Small intestine (tissue), 16 donors: ENCODE measurements at places on chromosomes 6 and 20. TPM values are rescaled to one million over a fixed set of nuclear protein-coding genes. Genes with fewer than 3 reads are reported as not detected.
A peak's percentile ranks its signal among the peaks of the same experiment; 100 is the strongest.

Gene ERVFRD-1
- polyA plus RNA-seq, result not detected

Gene OSBPL2
- polyA plus RNA-seq, result 30.4 TPM

Gene ABHD16B
- polyA plus RNA-seq, result 0.67 TPM

Gene DEFB132
- polyA plus RNA-seq, result 0.03 TPM

Gene RIPPLY2
- polyA plus RNA-seq, result not detected

- H3K4me3 ChIP-seq, result no peak overlapping the region
- H3K27ac ChIP-seq, result no peak overlapping the region
- no peaks in the 10 kb centered on the region for H3K27me3 ChIP-seq
- H3K4me1 ChIP-seq, result no peaks in the 10 kb centered on the region
- no peak for DNase-seq
- H3K36me3 ChIP-seq, result peaks cover 18% of the 10 kb centered on the region
Measured at GRCh38 chr6:107103082-107103481, 12.2 kb downstream of the BEND3 start.

- no peak overlapping the region for H3K4me3 ChIP-seq
- H3K36me3 ChIP-seq, result no peaks in the 10 kb centered on the region
- no peak for DNase-seq
- no peak overlapping the region for H3K27ac ChIP-seq
- no peaks in the 10 kb centered on the region for H3K4me1 ChIP-seq
Measured at GRCh38 chr6:89581689-89582088, 56.9 kb downstream of the LYRM2 start.

GRCh38 chr20:34030456-34030855, 36.7 kb downstream of the RALY start:
- H3K27ac ChIP-seq, result no peak overlapping the region
- H3K4me3 ChIP-seq, result no peak overlapping the region
- no peaks in the 10 kb centered on the region for H3K27me3 ChIP-seq
- H3K4me1 ChIP-seq, result peaks cover 5% of the 10 kb centered on the region
- no peak for DNase-seq

DNA sequence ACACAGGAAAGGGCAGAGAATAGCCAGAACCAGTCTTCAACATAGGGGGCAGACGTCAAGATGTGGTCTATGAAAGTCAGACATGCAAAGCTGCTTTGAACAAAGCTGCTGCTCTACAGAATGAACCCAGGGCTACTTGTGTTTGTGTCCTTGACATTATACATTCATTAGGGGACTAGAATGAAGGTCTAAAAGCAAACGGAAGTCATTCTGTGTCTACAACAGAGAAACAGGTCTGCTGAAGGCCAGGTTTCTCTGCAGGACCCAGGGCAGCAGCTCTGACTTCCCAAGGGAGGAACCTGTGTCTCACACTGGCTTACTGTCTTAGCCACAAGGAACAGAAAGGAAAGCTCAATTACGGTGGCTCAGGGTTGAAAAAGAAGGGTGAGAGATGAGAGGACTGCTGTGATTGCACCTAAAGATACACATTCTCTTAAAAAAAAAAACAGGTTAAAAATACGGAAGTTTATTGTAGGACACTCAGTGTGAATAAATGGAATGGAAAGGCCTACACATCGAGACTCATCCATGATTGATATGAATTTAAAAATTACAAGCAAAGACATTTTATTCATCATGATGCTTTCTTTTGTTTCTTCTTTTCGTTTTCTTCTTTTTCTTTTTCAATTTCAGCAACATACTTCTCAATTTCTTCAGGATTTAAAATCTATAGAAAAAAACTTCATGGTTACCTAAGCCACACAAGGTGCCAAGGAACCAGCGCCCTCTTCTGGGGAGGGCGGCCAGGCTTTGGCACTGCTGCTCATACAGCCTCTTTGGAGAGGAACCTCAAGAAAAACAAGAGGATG, 6.7 kb downstream of the PSMA7 start:
- peak; percentile 88 for DNase-seq
- H3K4me1 ChIP-seq, result no peaks in the 10 kb centered on the region
- no peak overlapping the region for H3K27ac ChIP-seq
- H3K36me3 ChIP-seq, result peaks cover 25% of the 10 kb centered on the region
- no peaks in the 10 kb centered on the region for H3K27me3 ChIP-seq
- H3K4me3 ChIP-seq, result no peak overlapping the region

DNA sequence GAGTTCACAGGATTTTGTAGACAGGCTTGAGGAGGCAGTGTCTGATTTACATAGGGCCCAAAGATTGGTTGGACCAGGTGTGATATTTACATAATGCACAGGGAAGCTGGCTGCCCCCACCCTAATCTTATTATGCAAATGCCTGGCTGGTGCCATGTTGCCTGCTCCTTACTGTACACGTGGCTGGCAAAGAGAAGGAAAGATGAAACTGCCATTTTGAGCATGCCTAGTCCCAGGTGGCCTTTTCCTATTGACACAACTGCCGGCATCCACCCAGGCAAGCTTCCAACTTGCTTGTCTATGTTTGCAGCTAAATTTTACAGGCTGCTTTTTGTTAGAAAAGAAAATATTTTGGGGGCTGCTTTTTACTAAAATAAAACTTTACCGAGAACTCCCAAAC, 174.6 kb downstream of the LMBRD1 start:
- no peak overlapping the region for H3K4me3 ChIP-seq
- H3K4me1 ChIP-seq, result no peaks in the 10 kb centered on the region
- DNase-seq, result no peak
- H3K36me3 ChIP-seq, result no peaks in the 10 kb centered on the region
- no peak overlapping the region for H3K27ac ChIP-seq

DNA sequence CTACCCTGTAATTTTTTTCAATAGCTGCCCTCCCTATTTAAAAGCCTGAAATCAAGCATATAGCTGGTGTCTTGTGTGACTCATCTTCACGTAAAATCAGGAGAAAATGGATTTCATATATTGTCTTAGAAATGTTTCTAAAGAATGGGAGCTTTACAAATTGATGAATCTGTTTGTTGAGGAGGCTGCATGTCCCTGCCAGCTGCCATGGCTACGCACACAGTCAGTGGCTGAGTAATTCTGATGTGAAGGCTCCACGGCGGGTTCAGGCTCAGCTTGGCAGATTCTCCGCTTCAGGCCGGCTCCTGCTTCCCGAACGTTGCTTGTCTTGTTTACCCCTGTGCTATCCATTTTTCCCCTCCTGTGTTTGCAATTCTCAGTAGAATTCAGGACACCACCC, 82.8 kb downstream of the CCDC170 start:
- no peak overlapping the region for H3K4me3 ChIP-seq
- no peaks in the 10 kb centered on the region for H3K36me3 ChIP-seq
- no peaks in the 10 kb centered on the region for H3K4me1 ChIP-seq
- DNase-seq, result no peak
- H3K27ac ChIP-seq, result no peak overlapping the region

DNA sequence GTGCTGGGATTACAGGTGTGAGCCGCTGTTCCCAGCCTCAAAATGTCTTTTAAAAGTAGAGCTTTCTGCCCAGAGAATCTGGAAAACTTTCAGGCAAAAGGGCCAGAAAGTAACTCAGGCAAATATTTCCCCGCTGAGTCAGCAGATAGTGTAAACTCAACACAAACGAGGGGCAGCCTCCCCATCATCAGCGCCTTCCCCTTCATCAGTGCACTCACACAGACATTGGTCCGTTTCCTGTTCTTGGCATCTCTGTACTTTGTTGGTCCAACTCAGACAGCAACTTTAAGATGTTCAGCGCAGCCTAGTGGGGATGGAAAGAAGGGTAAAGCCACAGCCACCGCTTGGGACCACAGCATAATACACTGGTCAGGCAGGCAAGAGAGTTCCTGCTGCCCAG, 69.5 kb downstream of the CSE1L start:
- peaks cover 13% of the 10 kb centered on the region for H3K4me1 ChIP-seq
- peaks cover 19% of the 10 kb centered on the region for H3K36me3 ChIP-seq
- no peak overlapping the region for H3K4me3 ChIP-seq
- DNase-seq, result no peak
- H3K27ac ChIP-seq, result no peak overlapping the region

DNA sequence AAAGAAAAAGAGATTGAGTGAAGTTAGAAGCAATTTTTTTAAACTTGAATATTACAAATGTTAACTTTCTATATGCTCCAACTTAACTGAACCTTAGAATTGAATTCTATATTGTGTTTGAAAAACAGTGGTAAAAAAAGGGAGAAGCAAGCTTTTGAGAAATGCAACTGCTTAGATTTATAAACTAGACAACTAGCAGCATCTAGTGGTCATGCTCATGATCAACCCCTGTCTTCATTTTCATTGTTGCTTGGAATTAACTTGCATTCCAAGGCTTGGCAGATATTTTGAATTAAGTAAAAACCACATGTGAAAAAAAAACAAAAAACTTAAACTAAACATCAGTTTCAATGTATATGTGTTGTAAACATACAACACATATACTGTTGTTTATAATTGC, 113.1 kb downstream of the C6orf58 start:
- no peaks in the 10 kb centered on the region for H3K4me1 ChIP-seq
- DNase-seq, result no peak
- no peak overlapping the region for H3K4me3 ChIP-seq

GRCh38 chr6:151431337-151431736, 20.6 kb downstream of the RMND1 start:
- H3K36me3 ChIP-seq, result peaks cover 17% of the 10 kb centered on the region
- DNase-seq, result no peak
- no peaks in the 10 kb centered on the region for H3K4me1 ChIP-seq
- H3K4me3 ChIP-seq, result no peak overlapping the region
- no peaks in the 10 kb centered on the region for H3K27me3 ChIP-seq

GRCh38 chr6:10465629-10466499, 51.0 kb upstream of the TFAP2A start:
- no peaks in the 10 kb centered on the region for H3K36me3 ChIP-seq
- H3K27ac ChIP-seq, result no peak overlapping the region
- no peaks in the 10 kb centered on the region for H3K4me1 ChIP-seq
- peak; percentile 37 for DNase-seq
- H3K27me3 ChIP-seq, result no peaks in the 10 kb centered on the region

DNA sequence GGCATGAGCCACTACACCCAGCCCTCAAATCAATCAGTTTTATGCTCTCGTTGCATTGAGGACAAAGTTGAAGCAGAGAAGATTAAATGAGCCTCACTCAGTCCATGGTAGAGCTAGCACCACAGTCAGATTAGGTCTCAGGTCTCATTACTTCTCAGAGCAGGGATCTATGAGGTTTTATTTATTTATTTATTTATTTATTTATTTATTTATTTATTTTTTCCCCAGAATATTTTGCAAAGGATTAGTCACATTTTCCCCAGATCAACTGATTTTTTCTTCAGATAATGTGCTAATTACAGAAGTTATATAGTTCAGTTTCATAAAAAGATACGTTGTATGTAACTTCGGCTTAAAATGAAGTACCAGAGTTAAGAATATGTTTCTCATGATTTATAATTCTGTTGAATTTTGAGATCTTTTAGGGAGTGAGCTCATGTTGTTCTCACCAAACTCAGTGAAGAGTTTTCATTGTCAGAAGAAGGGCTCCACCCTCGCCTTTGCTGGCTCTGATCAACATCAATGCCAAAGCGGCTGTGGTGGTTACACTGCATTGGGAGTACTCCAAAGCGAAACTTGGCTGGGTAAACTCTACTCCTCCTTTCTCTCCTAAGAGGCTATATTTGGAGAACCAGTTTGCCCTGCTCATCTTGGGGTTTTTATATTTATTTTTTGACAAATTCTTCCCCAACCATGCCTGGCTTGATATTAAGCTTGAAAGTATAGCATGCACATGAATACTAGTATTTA, 12.9 kb upstream of the ID4 start:
- DNase-seq, result no peak
- H3K27me3 ChIP-seq, result no peaks in the 10 kb centered on the region
- H3K27ac ChIP-seq, result no peak overlapping the region
- H3K36me3 ChIP-seq, result no peaks in the 10 kb centered on the region
- no peaks in the 10 kb centered on the region for H3K4me1 ChIP-seq
- H3K4me3 ChIP-seq, result no peak overlapping the region

- H3K4me1 ChIP-seq, result peaks cover 6% of the 10 kb centered on the region
- H3K27ac ChIP-seq, result peak overlapping the region; percentile 6
- no peaks in the 10 kb centered on the region for H3K27me3 ChIP-seq
- no peaks in the 10 kb centered on the region for H3K36me3 ChIP-seq
- no peak overlapping the region for H3K4me3 ChIP-seq
Measured at GRCh38 chr20:50794181-50794845, 548 bp upstream of the BCAS4 start.

- H3K4me3 ChIP-seq, result no peak overlapping the region
- H3K27me3 ChIP-seq, result no peaks in the 10 kb centered on the region
- H3K36me3 ChIP-seq, result no peaks in the 10 kb centered on the region
Measured at GRCh38 chr20:51752343-51752951, 15.7 kb downstream of the ATP9A start.

DNA sequence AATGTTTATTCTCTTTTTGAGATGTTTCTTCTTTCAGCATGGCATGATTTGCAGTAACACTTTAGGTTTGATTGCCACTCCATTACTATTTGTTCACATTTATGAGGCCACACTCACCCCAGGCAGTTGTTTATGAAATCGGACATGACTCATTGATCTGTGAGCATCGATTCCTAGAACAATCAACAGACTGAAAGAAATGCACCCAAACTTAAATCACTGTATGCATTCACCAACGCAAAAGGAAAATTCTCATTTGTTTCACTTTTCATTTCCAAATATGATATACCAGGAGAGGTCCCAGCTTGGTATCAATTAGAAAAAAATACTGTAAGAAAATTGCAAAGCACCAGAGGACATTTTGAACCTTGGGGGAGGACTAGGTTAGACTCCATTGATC, 5.4 kb upstream of the GJA10 start:
- H3K36me3 ChIP-seq, result no peaks in the 10 kb centered on the region
- H3K4me3 ChIP-seq, result no peak overlapping the region
- H3K4me1 ChIP-seq, result no peaks in the 10 kb centered on the region
- peaks cover 29% of the 10 kb centered on the region for H3K27me3 ChIP-seq
- no peak for DNase-seq

DNA sequence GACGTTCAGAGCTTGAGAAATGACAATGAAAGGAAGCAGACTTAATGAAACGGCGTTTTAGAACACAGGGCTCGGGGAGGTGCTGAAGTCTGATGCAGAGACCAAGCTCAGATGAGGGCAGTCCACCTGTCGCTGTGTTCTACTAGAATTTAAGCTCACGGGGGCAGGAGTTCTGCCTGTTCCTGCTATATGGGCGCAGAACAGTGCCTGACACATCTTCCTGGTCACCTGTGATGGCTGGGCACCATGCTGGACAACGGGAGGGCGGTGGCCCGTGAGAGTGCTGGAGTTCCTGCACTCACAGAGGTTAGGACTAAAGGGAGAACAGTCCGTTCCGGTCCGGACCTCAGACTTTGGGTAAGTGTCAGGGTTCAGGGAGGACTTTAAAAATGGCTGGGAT, 130.6 kb downstream of the ERMARD start:
- no peaks in the 10 kb centered on the region for H3K36me3 ChIP-seq
- no peaks in the 10 kb centered on the region for H3K27me3 ChIP-seq
- no peak for DNase-seq
- no peak overlapping the region for H3K4me3 ChIP-seq
- no peaks in the 10 kb centered on the region for H3K4me1 ChIP-seq

GRCh38 chr20:14235355-14235754, 102.1 kb downstream of the FLRT3 start:
- no peaks in the 10 kb centered on the region for H3K36me3 ChIP-seq
- DNase-seq, result no peak
- H3K27me3 ChIP-seq, result no peaks in the 10 kb centered on the region
- H3K4me3 ChIP-seq, result no peak overlapping the region
- H3K4me1 ChIP-seq, result no peaks in the 10 kb centered on the region
